ENCODE measurements at places on chromosomes 1 and 21.

DNA sequence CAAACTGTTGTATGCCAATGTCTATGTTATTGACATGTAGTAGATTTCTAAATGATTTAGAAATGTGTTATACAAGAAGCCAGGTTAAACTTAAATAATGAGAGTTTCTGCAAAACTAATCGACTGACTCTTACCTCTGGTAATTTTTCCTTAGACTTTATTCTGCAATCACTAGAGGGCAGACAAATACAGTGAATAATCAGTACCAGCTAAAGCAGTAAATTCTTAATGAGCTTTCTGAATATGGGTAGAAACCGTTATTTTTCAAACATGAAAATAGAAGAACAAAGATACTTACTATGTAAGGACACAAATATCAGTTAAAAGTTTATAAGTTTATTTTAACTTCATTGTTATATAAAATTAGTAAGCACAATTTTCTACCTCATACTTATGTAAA lies 97.9 kb upstream of the RGS1 start:
- no peak for DNase-seq

DNA sequence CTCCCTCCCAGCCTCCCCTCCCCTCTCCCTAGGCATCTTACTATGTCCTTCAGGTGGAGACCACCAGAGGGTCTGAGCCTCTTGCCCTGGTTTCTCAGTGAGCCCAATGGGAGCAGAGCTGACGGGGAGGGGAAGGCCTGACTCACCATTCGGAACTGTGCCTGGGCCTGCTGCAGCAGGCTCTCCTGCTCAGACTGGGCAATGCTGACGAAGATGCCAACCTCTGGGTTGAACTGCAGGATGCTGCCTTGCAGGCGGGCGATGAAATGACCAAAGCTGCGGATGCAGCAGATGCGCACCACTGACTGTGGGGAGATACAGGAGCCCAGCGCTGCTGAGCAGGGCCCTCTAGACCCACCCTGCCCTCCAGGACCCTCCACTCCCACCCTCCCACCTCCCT lies 11.0 kb upstream of the PAQR6 start:
- DNase-seq = no peak

GRCh38 chr1:211677659-211678058 lies 2.2 kb upstream of the NEK2 start:
- no peak for DNase-seq

DNA sequence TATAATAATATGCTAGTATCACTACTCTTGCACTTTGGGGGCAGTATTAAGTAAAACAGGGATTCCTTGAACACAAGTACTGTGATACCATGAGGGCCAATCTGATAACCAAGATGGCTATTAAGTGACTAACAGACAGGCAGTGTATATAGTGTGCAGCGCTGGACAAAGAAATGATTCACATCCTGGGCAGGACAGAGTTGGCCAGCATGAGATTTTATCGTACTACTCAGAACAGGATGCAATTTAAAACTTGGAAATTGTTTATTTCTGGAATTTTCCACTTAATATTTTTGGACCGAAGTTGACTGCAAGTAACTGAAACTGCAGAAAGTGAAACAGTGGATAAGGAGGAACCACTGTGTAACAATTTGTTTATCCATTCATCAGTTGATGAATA lies 74.6 kb downstream of the DNTTIP2 start:
- DNase-seq = no peak

DNA sequence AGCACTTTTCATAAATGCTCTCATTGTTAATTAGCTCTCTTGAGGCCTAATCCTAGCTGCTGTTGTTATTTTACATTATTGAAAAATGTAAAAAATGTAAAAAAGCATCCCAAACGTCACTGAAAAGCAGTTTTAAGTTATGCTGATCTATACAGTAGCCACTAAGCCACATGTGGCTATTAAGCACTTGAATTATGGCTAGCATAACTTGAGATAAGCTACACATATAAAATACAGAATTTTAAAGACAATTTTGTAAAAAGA lies 18.4 kb upstream of the DNASE2B start:
- DNase-seq = no peak

DNA sequence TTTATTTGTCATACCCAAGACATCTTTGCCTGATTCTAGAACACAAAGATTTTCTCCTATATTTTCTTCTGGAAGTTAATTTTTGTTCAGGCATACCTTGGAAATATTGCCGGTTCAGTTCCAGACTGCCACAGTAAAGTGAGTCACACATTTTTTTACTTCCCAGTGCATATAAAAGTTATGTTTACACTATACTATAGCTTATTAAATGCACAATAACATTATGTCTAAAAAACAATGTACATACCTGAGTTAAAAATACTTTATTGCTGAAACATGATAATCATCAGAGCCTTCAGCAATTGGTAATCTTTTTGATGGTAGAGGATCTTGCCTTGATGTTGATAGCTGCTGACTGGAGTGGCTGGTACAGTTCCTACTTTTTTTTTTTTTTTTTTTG lies 10.0 kb downstream of the SMCP start:
- no peak for DNase-seq

DNA sequence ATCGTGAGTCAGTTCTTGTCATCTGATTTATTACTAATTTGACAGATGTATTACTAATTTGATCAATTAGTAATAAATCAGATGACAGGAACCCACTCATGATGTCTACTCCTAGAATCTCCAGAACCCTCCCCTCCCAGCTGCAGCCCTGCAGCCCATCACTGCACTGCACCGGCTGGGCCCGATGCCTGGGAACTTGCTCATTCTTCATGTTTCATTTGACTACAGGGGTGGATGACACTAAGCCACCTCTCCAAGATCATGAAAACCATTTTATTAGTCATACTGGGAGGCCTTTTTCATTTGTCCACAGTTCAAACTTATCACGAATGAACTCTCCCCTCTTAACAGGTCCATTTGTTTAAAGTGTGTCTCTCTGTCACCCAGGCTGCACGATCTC lies 41.0 kb downstream of the KCNH1 start:
- no peak for DNase-seq

DNA sequence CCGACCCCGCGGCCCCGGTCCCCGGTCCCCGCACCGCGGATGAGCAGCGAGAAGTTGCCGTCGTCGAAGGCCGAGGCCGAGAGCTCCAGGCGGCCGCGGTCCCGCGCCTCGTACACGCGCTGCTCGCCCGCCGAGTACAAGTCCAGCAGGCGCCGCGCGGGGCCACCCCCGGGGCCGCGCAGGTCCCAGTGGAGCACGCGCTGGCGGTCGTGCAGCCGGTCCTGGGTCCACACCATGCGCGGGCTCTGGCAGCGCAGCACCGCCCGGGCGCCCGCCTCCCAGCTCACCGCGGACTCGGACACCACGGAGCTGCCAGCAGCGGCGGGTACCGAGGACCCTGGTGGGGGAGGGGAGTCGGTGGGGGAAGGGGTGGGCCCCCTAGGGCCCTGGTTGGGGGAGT lies 2.9 kb downstream of the MXRA8 start:
- DNase-seq = no peak

DNA sequence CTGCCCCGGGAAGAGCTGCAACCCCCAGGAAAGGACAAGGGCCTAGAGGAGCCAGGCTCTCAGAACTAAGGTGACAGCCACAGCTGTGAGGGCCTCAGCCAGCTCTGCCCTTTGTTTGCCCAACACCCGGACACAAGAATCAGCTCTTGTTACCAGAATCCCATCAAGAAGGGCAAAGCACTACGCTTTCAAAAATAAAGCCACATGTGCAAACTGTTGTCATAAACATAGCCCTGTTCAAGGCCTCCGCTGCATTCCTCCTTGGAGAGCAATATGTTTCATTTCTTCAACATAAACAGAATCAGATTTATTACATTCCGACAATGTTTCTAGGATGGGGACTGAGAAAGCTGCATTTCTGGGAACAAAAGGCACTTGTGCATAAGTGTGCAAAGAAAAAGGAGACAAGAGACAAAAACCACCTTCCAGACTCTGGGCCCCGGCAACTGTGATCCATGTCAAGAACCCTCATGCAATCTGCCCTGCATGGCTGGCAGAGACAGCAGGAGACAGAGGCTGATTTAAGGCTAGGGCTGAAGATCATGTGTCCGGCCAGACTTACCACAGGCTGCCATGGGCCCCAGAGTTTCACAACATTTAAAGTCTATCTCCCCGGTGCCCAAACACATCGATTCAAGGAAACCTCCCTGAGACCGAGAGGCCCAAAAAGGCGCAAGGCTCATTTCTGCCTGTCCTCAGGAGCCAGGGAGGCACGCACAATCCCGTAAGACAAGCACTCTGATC lies 71.0 kb downstream of the SSBP3 start:
- no peak for DNase-seq

DNA sequence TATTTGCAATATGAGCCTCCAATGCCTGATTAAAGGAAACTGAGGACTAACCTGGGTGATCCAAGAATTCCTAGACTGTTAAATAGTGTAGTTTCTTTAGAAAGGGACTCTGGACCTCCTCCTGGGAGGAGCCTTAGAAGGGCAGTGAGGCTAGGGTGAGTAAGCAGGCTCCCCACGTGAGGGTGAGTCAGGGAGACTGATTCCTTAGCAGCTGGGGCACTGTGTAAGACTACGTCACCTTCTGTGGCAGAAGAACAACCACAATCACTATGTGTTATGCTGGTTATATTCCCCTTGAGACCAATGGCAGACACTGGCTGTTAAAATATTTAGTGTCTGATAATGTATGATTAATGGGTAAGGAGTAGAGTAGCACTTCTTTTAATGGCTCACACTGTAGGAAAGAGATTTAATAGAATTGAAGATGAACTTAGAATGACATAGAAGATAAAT lies 53.3 kb upstream of the SYT14 start:
- DNase-seq = peak; percentile 23

- DNase-seq = peak; percentile 61
These were observed 2.4 kb downstream of the ATP8B2 start for GRCh38 chr1:154327466-154328317.

GRCh38 chr1:165481820-165482532 lies 37.0 kb upstream of the RXRG start:
- DNase-seq = no peak

DNA sequence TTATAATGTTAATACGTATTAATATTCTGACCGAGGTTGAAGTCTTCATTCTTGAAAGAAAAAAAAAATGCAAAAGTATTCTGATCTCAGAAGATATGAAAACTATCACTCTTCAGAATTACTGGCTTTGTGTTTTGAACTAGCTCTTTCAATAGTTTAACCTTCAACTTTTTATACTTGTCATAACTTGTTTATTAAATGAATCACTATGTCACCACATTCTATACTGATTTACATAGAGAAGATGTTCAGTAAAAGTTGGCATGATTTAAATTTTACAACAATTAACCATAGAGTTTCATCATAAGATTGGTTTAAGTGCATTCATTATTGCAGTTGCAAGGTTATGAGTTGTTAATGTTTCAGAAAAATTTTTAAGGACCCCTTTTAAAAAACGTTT lies 57.3 kb downstream of the HS2ST1 start:
- no peak for DNase-seq

DNA sequence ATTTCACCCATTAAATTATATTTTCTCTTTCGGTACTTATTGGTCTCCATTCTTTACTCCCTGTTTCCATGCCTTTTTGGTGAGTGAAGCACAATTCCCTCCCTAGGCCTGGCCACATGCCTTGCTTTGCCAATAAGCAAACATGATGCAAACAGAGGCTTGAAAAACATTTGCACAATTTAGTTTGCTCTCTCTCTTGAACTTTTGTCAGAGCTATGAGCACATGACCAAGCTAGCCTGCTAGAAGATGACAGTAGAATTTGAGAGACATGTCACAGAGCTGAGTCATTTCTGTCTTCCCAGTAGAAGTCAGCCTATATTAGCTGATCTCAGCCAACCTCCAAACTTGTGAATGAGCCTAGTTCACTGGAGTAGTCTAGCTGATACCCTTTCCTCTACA lies 24.6 kb downstream of the ANGPTL3 start:
- no peak for DNase-seq

DNA sequence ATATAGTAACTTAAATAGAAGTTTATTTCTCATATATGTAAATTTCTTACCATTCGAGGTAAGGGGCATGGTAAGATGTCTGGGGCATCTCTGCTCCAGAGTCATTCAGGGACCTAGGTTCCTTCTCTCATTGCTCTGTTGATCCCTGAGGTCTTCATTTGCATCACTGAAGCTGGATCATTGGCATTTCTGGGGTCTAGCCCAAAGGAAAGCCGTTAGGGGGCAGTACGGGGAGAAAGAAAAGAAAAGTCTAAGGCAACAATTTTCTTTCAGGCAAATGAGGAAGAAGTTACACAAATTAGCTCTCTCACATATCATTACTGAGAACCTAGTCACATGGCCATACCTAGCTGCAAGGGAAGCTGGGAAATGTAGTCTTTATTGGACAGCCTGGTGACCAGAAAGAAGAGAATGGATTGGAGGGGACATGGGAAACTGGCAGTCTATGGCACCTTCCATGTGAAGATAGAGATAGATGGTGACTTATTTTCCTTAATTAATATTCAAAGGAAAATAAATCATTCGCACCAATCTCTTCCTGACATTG lies 10.2 kb upstream of the SUSD4 start:
- no peak for DNase-seq

Data from activated naive CD4-positive, alpha-beta T cell treated with anti-CD3 and anti-CD28 coated beads, Interleukin-2, amount 10 ng/mL, durations not matched to agents 7 days and 5 days (primary cell).